ENCODE measurements at places on chromosomes 12 and 14.

DNA sequence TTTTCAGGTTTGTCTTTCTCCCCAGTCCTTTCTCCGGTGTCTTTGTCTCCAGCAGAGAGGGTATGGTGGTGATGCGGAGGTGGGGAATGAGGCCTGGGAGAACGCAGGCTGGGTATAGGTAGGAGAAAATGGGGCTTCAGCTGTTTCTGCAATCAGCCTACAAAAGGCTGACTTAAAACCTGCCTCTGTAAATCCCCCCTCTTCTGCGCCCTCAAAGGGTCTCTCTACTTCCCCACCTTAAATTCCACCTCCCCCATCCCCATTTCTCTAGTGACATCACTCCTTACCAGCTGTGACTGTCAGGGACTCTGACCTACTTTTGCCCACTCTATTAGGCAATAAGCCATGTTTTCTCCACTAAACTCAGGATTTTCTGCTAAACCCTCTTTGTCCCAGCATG lies 8.1 kb upstream of the RIMKLB start:
- no peak for DNase-seq

DNA sequence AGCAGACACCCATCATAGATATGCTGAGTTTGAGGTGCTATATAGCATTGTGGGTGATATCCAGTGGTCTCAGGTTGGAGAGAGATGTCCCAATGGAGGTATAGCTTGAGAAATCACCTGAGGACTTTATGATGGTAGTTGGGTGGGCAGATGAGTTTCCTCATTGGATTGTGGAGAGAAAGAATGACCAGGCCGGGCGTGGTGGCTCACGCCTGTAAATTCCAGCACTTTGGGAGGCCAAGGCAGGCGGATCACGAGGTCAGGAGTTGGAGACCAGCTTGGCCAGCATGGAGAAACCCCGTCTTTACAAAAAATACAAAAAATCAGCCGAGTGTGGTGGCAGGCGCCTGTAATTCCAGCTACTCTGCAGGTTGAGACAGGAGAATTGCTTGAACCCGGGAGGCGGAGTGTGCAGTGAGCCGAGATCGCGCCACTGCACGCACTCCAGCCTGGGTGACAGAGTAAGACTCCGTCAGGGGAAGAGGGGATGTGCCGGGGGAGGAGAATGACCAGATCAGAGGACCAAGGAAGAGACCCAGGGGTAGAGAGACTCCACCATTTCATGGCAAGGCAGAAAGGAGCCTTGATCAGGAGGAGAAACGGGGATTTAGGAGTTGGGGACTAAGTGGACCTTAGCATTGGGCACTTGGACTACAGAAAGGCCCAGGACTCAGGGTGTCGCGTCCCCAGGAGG lies 757 bp upstream of the PCK2 start:
- no peak for DNase-seq

DNA sequence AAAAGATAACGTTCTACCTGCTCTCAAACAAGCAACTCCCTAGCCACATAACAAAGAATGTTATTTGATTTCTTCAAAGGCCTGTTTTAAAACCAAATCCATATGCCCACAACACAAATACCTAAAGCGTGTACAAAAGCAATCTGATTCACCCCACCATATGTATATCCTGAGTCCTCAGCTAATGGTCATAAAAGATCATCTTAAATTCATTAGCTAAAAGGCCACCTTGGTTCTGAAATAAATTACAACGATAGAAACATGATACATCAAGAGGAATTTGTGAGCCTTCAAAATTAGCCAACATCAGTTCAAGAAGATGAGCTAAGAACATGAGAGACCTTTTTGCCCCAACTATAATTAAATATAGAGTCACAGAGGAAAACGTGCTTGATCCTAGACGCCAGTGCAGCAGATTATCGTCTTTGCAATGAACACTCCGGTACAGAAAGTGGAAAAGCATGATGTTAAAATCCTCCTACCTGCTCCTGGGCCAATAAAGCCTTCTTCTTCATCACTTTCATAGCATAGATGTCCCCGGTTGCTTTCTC lies 20.0 kb downstream of the CIT start:
- DNase-seq, result no peak

GRCh38 chr12:53596920-53597363 lies 29.2 kb downstream of the ATF7 start:
- DNase-seq, result no peak

DNA sequence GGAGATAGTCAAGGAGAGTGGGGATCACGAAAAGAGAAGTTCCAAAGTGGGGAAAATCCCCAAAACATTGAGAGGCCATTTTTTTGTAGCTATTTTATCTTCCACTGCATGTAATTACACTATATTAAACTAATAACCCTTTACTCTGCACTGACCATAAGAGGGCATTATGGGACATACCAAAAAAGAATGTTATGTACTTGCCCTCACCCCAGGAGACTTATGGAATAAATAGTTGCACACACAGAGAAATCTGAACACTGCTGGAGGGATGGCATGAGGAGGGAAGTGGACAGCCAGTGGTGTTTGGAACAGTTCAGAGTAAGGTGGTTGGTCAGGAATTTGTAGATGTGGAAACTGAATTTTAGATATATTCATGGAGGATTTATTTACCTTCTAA lies 422.9 kb downstream of the SNAPC1 start:
- DNase-seq, result no peak

GRCh38 chr14:74962046-74962445 lies 6.6 kb upstream of the PGF start:
- no peak for DNase-seq

DNA sequence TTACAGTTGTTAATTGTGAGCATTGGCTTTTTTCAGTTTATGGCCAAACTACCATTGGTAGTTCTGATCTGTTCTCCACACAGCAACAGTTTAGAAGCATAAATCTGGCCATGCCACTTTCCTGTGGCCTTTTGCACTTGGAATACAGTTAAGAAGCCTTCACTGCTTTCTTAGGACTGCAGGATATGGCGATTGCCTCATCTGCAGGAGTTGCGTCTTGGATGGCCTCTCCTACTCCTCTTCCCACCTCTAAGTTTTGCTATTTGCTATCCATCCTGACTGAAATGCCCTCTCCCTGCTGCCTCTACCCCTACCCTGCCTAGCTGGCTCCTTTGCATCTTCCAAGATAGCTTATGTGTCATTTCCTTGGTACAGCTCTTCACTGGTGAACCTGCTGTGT lies 12.8 kb upstream of the BMAL2 start:
- DNase-seq, result no peak

DNA sequence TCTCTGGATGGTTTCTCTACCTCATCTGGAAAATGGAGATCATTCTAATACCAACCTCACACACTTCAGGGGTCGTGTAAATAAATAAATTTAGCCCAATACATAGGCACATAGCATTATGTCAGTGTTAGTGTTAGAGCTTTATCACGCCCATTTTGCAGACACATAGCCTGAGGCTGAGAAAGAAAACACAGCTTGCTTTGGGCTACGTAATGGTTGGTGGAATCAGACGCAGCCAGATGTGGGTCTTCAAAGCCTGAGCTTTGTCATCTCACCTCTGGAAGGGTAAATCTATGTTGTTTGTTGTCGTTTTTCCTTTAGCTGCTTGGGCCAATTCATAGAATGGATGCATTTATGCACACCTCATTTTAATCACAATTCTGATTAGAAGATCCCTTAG lies 191.6 kb downstream of the RBM19 start:
- DNase-seq, result no peak
